ENCODE measurements at places on chromosomes 1 and 21. TPM values are rescaled to one million over a fixed set of nuclear protein-coding genes. Genes with fewer than 3 reads are reported as not detected.
A peak's percentile ranks its signal among the peaks of the same experiment; 100 is the strongest.

DNA sequence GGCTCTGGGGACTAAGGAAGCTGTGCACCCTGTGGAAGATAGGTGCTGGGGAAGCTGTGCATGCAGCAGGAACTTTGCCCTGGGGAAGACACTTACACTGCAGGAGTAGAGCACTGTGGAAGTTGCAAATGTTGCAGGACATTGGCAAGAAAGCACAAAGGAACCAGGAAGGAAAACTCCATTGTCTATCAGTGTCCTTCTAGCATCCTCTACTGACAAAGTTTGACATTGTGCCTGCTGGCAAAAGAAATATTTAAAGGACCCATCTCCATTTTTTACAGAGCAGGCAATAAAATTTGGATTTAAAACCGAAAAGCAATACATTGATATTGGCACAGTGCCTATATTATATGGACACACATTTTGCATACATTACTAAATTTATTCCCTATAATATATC is 394.1 kb downstream of the PBX1 start:
- DNase-seq: no peak

GRCh38 chr1:175162955-175163354 is 29.6 kb downstream of the KIAA0040 start:
- peak; percentile 27 for DNase-seq

Gene ASAP3
- 46.9 TPM for total RNA-seq

DNA sequence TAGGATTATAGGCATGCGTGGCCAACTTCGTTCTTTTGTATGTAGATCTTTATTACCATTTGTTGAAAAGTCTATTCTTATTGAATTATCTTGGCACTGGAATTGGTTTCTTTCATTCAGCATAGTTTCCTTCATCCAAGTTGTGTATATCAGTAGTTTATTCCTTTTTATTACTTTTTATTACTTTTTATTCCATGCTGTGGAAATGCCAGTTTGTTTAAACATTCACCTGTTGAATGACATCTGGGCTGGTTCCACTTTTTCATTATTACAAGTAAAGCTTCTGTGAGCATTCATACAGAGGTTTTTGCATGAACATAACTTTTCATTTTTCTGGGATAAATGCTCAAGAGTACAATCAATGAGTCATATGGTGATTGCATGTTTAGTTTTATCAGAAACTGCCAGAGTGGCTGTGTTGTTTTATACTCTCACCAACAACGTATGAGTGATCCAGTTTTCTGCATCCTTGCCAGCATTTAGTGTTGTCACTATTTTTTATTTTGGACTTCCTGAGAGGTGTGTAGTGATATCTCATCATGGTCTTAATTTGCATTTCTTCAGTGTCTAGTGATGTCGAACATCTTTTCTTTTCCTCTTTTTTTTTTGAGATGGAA is 28.6 kb downstream of the PTPRU start:
- DNase-seq: peak; percentile 83

DNA sequence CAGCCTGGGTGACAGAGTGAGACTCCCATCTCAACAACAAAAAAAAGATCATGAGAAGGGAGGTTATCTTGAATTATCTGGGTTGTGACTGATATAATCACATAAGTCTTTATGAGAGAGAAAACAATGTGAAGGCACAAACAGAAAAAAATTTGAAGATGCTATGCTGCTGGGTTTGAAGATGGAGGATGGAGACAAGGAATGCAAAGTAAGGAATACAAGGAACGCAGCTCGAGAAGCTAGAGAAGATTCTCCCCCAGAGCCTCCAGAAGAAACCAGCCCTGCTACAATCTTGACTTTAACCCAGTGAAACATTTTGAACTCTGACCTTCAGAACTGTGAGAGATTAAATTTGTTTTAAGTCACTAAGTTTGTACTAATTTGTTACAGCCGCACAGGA is 15.1 kb downstream of the EVI5 start:
- DNase-seq: no peak

Gene ZC3H12A
- 5.3 TPM for total RNA-seq

GRCh38 chr1:25556791-25557476 is 13.5 kb downstream of the LDLRAP1 start:
- DNase-seq: peak; percentile 79

DNA sequence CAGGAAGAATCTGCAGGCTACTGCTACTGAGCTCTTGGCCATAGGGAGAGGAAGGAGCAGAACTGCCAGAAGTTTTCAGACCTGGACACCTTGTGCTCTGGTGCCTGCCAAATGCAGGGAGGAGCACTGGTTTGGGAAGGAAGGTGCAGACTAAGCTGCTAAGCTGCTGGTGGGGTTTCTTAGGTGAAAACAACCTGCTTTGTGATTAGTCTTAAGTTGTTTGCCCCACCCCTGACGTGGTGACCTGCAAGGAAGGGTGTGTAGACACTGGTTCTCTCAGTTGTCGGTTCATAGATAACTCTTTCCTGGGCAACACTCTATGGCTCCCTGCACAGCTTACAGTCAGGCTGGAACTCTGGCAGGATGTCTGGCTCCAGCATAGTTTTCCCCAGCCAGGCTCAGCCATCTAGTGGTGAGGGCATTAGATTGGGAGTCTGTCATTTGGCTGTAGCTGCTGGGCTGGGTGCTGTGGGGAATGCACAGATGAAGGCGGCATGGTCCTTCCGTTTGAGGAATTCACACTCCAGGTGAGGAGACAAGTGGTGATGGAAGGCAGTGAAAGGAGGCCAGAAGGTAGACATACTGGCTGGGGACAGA is 10.3 kb upstream of the S100A10 start:
- DNase-seq: no peak

GRCh38 chr1:46617108-46617800 is 643 bp upstream of the MOB3C start:
- DNase-seq: no peak

Gene SPATA6
- 10.5 TPM for total RNA-seq

Gene AXDND1
- 0.25 TPM for total RNA-seq

Gene ITPKB
- total RNA-seq: 7.5 TPM

Gene SELL
- 0.27 TPM for total RNA-seq

GRCh38 chr1:244047621-244048255 is 3.3 kb upstream of the ZBTB18 start:
- DNase-seq: peak; percentile 32

Gene SCMH1
- 12.1 TPM for total RNA-seq

Gene AMIGO1
- total RNA-seq: 0.54 TPM

DNA sequence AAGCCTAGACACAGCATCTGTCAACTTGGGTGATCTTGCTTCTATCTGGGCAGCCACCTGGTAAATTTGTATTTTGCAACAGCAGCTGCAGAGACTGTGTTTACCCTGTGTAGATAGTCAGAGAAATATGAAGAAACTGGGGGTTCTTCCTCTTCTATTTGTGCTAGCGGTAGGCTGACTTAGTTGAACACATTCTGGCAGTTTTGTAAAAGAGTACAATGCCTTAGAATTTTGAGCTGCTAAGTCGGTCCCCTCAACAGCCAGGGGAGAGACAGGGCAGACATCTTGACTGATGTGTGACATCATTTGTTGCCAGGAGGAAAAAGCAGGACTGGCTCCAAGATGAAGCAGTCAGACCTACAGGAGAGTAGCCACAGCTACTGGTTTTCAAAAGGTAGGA is 53.7 kb downstream of the KCNJ6 start:
- DNase-seq: no peak

DNA sequence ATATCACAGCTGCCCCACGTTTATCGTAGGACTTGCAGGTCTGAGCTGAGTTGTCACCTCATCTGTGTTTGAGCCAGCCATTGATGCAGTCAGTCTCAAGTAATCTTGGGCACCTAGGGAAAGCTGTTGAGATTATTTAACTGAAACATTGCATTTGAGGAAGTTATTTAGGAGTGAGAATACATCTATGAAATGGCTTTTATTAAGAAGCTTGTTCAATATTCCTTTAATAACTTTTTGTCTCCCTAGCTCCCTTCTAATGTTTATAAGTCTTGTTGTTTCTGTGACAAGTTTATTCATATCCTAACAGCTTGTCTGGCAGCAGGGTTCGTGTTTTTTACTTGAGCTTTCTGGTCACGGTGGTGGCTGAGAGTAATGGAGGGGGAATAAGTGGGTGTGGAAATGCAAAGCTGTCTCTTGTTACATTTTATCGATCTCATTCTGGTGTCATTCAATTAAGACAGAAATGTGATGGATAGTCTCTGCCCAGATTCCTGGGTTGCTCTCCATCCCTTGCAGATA is 555.9 kb downstream of the USP25 start:
- DNase-seq: no peak

GRCh38 chr1:195979646-195980045 is 628.6 kb downstream of the KCNT2 start:
- DNase-seq: no peak

Gene AMY2A
- total RNA-seq: not detected

GRCh38 chr1:175099916-175100315 is 32.3 kb downstream of the TNN start:
- DNase-seq: no peak

DNA sequence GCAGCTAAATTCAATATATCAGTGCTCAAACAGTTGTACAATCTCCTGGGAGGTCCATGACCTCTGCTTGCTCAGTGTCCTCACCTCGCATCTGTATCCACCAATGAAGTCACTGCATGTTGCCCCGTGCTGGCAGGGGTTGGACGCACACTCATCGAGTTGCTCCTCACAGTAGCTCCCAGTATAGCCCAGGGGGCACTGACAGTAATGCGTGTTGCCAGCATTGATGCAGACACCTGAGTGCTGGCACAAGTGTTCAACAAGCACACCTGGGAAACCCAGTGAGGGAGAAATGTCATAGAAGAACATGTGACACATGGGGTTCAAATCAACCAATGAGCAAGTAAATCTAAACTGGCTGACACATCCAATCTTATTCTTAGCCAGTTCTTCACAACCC is 40.9 kb upstream of the ADAM30 start:
- no peak for DNase-seq

- peak; percentile 20 for DNase-seq
These were observed 26.4 kb downstream of the QSOX1 start for GRCh38 chr1:180181048-180181447.

DNA sequence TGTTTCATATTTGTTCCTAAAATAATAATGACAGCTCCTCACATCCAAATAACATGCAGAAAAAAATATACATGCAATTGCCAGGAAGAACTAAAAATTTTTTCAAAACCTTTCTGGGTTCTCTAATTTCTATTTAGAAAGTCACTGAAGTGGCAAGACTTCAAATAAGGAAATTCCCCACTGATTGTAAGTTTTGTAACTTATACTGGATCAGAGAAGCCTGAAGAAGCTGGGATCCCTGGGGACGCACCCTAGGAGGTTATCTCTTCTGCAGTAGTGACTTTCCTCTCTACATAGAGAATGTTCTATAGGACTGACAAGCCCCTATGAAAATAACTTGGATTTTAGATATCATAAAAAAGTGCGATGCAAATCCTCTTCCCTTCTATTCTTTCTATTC is 182.6 kb downstream of the MRPL39 start:
- DNase-seq: no peak

Gene SHC1
- total RNA-seq: 167 TPM

Gene MATN1
- 0.25 TPM for total RNA-seq

DNA sequence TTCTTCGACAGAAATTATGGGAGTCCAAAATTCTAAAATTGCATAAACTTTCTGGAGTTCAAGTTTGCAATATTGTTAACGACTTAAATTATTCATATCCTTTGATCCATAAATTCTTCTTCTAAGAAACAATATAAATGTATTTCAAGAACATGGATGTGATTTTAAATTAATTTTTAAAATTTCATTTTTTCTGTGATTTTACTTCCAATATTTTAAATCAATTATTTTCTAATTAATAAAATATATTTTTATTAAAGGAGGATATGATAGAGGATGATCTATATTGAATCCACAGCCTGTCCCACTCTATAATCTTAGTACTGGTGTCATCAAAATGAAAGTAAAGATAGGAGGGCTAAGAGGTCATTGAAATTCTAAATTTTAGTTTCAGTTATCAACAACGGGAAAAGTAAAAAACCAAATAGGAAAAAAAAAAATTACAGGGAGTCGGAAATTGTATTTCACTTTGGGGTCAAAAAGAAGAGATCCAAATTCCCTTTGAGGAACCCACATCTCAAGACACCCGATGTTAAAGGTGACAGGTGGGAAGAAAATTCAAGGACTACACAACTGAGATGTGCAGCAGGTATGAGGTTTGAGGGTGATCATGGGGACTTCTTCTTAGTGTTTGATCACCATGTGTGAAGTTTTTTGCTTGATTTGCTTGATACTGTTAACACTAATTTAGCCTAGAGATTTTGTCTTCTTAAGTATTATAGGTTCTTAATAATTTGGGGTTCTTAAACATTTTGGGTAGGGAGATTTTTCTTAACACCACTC is 154.8 kb upstream of the RGS18 start:
- DNase-seq: no peak

Gene HSD3B1
- not detected for total RNA-seq

Gene LCE1D
- not detected for total RNA-seq

- no peak for DNase-seq
These were observed 4.4 kb downstream of the NBPF1 start for GRCh38 chr1:16608838-16609560.

Gene ACTL8
- total RNA-seq: not detected

Gene GJA9
- total RNA-seq: 0.09 TPM

GRCh38 chr1:169733924-169734323 is at the start of gene SELE:
Gene SELE, minus strand, starts transcription at chr1:169734079. Its CDS starts 467 bp downstream, at chr1:169733612.
- DNase-seq: no peak

Gene TEKT2
- total RNA-seq: 2.1 TPM

- DNase-seq: peak; percentile 84
These were observed 38.8 kb upstream of the ANGPTL7 start for GRCh38 chr1:11150326-11150725.

- no peak for DNase-seq
These were observed 33.5 kb upstream of the ITPKB start for GRCh38 chr1:226772446-226773139.

DNA sequence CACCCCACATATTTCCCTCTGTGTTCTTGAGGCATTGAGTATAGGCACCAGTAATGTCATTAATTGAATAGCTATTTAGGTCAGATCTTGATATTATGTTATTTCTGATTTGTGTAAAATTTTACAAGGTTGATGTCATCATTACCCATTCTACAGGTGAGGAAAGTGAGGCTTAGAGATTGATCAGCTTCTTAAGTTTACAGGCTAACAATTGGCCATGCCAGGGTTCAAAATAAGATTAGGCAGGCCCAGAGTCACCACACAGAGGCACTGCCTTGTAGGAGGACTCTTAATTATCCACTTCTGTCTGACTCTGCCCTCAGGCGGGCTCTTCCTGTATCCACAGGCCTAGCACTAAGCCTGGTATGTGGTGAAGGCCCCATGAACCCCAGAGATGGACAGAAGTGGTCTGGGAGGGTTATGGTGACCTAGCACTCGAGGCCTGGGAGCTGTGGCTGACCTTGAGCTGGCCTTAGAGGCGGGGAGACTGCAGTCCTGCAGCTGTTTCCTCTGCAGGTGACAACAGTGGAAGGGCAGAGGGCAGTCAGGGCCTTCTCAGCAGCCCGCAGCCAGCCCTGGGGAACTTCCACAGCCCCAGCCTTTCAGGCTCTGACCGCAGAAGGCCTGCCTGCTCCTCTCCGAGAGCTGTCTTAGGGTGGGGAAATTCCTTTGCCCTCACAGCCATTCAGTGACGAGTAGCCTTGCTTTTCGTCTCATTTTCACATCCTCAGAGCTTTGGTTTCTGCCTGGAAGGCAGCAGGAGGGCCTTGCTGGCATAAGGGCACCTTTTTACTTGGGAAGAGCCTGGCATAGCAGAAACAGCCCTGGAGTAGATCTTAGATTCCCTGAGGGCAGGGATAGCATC is 12.2 kb downstream of the ZDHHC18 start:
- no peak for DNase-seq

Measured in fibroblast of the aortic adventitia (primary cell).